Vagina (tissue), 2 donors: ENCODE measurements at places on chromosomes 7 and 10. TPM values are rescaled to one million over a fixed set of nuclear protein-coding genes. Genes with fewer than 3 reads are reported as not detected.
A peak's percentile ranks its signal among the peaks of the same experiment; 100 is the strongest.

DNA sequence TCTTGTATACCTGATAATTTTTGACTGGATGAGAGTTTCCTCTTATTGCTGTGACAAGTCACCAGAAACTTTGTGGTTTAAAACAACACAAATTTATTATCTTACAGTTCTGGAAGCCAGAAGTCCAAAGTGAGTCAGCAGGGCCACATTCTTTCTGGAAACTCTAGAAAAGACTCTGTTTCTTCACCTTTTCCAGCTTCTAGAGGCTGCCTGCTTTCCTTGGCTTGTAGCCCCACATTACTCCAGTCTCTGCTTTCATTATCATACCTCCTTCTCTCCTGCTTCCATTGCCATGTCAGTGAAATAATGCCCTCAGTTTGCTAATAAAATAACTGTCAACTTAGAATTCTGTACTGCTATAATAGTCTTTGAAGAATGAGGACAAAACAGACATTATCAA is 65.3 kb downstream of the VCL start:
- no peak for DNase-seq

DNA sequence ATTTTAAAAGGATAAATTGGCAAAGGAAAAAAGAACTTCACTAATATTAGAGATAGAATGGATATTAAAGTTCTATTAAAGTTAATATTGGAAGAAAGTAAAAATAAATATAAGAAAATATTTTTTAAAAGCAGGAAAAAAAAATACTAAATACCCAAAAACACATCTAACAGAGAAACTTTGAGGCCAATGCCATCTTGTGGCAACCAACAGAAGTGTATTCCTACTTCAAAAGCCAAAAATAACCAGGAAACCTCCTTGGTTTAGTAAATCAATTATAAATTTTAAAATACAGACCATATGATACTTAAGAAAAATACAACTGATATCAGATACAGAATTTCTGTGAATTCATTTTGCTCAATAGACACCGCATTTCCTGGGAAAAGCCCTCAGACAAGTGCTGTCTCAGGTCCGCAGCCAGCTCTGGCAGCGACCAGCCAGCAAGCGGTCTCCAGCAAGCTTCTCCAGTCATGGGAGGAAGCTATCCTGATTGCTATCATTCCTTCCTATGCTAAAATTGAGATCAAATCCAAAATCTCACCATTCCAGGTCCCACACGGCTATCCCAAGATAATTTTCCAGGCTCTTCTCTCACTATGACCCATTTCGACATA is 65.3 kb downstream of the LMBR1 start:
- DNase-seq, result no peak

The TPK1 gene
- 1.7 TPM for total RNA-seq

The FKBP6 gene
- total RNA-seq, result not detected

GRCh38 chr7:26390016-26390415 is 98.4 kb downstream of the SNX10 start:
- no peak for DNase-seq

The TMEM184A gene
- total RNA-seq, result 129 TPM

DNA sequence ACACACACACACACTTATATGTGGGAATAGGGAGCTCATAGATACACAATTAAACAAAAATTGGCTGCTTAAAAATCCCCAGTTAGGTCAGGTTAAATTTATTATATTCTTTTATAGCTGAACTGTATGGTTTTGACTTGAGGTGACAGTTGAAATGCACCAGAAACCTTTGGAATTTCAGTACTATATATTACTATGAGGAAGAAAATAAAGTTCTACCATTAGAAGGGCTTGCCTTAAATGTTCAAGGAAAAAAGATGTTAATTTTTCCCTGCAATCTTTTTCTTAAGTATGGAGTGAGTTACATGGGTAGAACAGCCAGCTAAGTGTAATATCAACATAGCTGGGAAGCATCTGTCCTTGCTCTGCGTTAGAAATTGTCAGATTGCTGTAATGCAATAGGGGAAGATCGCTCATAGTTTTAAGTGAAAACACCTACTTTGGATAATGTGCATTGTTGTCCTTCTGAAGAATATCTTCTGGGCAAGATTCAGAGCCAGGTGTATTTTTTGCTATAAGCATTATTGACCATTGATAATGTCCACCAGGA is 415.8 kb upstream of the MKI67 start:
- no peak for DNase-seq

The FLNC gene
- total RNA-seq, result 31.9 TPM

- DNase-seq, result no peak
These were observed 30.3 kb upstream of the GARS1 start for GRCh38 chr7:30564243-30564892.

The HMX2 gene
- not detected for total RNA-seq

- DNase-seq, result peak; percentile 32
These were observed 20.0 kb downstream of the TMEM273 start for GRCh38 chr10:49168171-49168540.

The ATP6V1F gene
- 119 TPM for total RNA-seq

The FZD1 gene
- 16.5 TPM for total RNA-seq

The ATP6V0A4 gene
- 1.2 TPM for total RNA-seq

The FIGNL1 gene
- total RNA-seq, result 7.9 TPM

GRCh38 chr10:72133517-72133916 is 45.2 kb upstream of the SPOCK2 start:
- DNase-seq, result no peak

The AGFG2 gene
- total RNA-seq, result 37.6 TPM

GRCh38 chr7:116142850-116143249 is 67.5 kb upstream of the TES start:
- DNase-seq, result no peak

DNA sequence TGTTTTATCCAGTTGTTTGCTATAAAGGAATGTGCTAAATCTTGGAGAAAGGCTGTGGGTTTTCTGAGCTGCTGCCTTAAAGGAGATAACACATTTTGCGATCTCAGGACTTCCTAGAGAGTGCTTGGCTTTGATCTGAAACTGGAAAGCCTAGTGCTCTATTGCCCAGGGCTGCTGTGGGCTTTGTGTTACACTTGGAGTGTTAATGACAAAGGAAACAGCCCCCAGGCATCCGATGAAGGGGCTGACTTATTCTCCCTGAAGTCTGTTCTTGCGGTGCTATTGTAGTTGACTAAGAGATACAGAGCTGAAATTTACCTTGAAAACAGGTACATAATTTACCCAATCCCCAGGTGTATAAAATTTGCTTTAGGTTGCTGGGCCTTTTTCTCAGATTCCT is 74.5 kb downstream of the SND1 start:
- no peak for DNase-seq

- DNase-seq, result no peak
These were observed 1188.3 kb upstream of the SORCS1 start for GRCh38 chr10:108352771-108353170.

The LEP gene
- total RNA-seq, result 7.4 TPM

The TSPAN33 gene
- total RNA-seq, result 2.7 TPM

GRCh38 chr7:112202816-112203215 is 3.4 kb downstream of the DOCK4 start:
- no peak for DNase-seq

GRCh38 chr10:13883636-13884444 is 297.1 kb downstream of the PRPF18 start:
- DNase-seq, result no peak

GRCh38 chr10:89425000-89425399 is 10.6 kb downstream of the IFIT5 start:
- no peak for DNase-seq

GRCh38 chr7:23373151-23374004 is 74.2 kb downstream of the MALSU1 start:
- no peak for DNase-seq

GRCh38 chr7:9175871-9176270 is 742.5 kb downstream of the NXPH1 start:
- no peak for DNase-seq

DNA sequence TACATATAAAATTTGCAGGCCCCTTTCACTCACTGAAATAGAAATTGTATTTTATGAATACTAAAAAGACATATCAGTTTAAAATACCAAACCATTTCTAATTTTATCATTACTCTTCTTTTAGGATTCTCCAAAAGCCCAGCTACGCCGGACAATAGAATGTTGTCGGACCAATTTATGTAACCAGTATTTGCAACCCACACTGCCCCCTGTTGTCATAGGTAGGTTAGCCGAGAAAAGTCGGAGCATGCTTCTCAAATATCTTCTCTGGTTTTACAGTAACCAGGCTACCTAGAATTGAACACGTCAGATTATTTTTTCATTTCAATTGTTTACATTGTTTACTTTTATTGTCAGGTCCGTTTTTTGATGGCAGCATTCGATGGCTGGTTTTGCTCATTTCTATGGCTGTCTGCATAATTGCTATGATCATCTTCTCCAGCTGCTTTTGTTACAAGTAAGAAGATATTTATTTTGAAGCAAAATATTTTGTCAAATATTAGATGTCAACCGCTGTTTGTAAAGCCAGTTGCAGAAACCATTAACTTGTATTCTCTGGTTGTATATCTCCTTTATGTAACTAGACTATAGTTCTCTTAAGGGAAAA is 57.6 kb downstream of the MMRN2 start:
- no peak for DNase-seq

GRCh38 chr7:101121991-101122932 is 4.6 kb upstream of the SERPINE1 start:
- no peak for DNase-seq
